NCI-H2227 treated with DMSO at 0.1 percent for 48 hours (cell line): ENCODE measurements at places on chromosomes 11 and 22.

DNA sequence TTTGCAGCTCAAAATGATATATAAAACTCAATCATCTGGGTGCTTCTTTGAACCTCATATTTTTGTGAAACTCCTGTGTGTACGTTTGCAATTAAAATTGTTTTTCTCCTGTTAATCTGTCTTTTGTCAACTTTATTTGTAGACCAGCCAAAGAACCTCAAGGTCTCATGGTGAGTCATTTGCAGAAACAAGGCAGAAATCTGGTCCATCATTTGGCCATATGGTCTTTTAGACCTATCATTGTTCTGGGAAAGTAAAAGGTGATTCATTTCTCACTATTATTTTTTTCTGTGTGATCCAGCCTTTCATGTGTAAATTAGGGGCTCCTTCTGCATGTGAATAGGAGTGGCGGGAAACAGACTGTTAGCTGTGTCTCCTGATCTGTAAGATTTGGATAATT is 399.1 kb upstream of the DDI1 start:
- no peak for DNase-seq

- DNase-seq, result no peak
Observed at GRCh38 chr11:31022080-31022479, 347.5 kb downstream of the DCDC1 start.

DNA sequence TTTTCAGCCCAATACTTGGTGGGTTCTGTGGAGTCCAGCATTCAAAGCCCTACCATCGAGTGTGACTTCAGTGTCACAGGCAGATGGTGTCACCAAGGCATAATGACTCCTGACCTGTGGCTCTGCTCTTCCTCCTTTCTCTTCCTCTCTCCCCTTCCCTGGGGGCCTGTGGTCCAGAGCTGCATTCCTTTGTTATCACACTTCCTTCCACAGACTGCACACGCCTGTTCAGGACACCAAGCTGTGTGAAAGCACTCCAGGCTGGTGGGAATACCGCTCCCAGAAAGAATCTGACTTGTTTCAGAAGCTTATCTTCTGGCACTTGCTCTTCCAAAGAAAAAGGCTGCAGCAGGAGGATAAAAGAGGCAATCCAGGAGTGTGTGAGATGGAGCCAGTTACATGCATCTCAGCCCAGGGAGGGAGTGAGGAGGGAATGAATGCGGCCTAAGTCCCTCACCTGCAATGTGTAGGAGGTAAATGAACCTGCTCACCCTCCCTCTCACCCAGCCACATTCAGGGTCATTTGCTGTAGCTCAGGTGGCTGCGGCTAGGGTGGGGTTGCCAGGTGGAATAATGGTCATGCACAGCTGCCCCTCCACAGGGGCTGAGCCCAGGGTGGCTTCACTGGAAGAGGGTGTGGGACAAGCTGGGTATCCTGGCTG is 79.3 kb downstream of the ADAMTS15 start:
- no peak for DNase-seq

DNA sequence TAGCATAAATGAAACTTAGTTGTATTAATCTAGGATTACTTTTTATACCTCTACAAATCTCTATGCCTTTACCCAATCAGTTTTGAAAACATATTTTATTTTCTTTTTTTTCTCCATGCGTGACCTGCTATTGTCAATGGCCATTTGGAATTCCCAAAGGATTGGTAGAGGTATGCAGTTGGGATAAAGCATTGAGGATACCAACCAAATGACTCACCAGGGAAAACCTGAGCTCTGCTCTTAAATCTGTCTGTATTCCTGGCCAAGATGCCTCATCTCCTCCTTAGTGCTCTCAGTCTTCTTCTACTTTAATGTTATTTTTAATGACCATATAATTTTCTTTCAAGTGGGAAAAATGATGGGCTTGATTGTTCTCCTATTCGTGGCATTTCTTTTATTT is 61.9 kb downstream of the EHF start:
- DNase-seq, result no peak

- DNase-seq, result no peak
Observed at GRCh38 chr11:13760115-13760514, 91.6 kb downstream of the FAR1 start.

DNA sequence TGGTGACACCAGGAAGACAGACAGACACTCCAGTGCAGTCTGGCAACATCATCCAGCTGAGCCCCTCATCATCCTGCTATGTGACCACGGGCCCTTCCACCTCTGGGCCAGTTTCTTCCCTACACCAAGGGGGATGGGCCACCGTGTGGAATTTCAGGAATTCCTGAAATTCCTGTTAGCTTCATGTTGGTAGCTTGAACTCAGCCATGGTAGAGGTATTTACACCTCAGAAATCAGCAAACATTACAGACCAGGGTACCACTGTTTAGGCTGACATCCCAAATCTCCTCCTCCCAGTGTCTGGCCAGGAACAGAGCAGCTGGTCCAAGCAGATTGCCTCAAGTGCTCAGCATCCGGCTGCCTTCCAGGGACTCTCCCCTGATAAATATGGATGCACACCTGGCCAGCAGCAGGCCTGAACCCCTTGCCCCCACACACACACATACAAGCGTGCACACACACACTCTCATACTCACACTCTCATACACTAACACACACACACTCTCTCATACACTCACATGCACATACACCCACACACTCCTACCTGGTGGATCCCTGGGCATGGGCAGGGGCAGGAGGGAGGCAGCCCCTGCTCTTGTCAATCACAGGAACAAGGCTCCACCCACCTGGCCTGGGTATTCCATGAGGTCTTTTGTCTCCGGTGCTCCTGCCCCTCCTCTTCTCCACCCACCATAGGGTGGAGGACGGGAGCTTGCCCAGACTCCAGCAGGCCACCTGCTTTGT is 85.2 kb downstream of the BUD13 start:
- DNase-seq, result no peak
